Stimulated activated CD8-positive, alpha-beta memory T cell treated with anti-CD3 and anti-CD28 coated beads, Interleukin-15, amount 100 ng/mL, for 4 hours (primary cell): ENCODE measurements at places on chromosomes 4 and X.

GRCh38 chr4:2059726-2060602, 837 bp downstream of the NAT8L start:
- DNase-seq, result no peak

DNA sequence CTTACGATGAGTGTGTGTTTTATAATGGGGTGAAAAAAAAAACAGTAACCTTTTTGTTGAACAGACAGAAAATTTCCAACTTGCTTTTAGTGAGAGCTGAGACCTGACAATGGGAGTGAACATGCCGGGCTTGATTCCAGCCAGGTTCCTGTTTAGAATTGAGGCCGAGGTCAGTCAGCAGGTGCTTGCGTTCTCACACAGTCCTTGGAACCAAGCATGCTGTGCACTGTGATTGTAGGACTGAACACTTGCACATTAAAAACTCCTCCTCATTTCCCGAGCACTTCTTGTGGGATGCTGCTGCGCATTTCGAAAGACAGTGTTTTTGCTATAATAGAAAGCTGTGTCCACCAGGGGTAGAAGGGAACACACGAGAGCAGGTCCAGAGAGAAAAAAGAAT, 51.8 kb downstream of the TMEM131L start:
- DNase-seq, result no peak

GRCh38 chrX:123801901-123802300, 58.0 kb upstream of the XIAP start:
- DNase-seq, result no peak

GRCh38 chrX:16113978-16114565, 9.3 kb upstream of the GRPR start:
- no peak for DNase-seq

DNA sequence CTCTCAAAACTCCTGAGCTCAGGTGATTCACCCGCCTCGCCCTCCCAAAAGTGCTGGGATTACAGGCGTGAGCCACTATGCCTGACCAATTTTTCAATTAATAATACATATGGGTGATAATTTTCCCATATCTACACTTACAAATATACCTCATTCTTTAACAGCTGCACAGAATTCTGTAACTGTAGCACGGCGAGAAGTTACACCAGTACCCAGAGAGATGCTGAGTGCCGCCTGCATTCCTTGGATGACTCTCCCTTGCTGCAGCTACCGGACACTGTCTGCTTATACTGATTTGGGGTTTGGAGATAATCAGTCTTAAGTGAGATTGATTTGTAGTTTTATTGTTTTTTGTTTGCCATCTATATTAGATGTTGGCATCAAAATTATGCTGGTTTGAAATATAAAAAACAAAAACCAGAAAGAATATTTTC, 5.8 kb downstream of the TIFA start:
- no peak for DNase-seq

DNA sequence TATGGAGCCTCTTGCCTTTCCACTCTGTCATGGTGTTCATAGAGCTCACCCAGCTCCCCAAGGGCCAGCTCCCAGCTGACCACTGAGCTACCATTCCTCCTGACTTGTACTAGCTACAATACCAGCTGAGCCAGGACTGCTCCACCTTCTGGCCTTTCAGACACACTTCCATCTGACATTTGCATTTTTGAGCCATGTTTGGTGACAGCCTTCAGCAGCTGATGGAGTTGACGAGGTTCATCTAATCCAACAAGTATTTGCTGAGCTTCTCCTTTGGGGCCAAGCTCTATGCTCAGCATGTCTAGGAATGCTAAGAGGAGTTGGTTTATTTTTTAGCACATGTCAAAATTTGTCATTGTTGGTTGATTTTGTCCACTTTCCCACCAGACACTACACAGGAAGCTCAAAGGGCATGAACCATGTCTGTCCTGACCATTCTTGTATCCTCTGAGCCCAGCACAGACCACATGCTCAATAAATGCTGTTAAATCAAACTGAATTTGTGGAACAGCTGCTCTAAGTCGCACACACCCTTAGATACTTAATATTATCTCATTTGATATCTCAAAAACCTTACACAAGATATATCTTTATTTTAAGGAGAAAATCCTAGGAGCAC, 142.6 kb upstream of the PPARGC1A start:
- DNase-seq, result no peak
